Endodermal cell (in vitro differentiated cells): ENCODE measurements at places on chromosomes 3 and 15. TPM values are rescaled to one million over a fixed set of nuclear protein-coding genes. Genes with fewer than 3 reads are reported as not detected.
A peak's percentile ranks its signal among the peaks of the same experiment; 100 is the strongest.

DNA sequence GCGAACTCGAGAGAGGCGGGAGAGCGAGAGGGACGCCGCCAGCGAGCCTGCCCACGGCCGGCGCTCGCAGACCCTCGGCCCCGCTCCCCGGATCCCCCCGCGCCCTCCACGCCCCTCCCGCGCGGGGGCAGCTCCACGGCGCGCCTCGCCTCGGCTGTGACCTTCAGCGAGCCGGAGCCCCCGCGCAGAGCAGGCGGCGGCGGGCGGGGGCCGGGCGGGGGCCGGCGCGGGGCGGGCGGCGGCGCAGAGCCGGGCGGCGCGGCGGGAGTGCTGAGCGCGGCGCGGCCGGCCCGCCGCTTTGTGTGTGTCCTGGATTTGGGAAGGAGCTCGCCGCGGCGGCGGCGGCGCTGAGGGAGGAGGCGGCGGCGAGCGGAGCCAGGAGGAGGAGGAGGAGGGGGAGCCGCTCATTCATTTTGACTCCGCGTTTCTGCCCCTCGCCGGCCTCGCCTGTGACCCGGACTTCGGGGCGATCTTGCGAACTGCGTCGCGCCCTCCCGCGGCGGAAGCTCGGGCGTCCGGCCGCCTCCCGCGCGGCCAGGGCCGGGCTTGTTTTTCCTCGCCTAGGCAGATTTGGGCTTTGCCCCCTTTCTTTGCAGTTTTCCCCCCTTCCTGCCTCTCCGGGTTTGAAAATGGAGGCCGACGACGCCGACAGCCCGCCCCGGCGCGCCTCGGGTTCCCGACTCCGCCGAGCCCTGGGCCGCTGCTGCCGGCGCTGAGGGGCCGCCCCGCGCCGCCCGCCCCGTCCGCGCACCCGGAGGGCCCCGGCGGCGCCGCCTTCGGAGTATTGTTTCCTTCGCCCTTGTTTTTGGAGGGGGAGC, 524 bp downstream of the IGF1R start:
- peak; percentile 80 for DNase-seq
- H3K27ac ChIP-seq, result peak overlapping the region; percentile 95
- peaks cover 3% of the 10 kb centered on the region for H3K27me3 ChIP-seq
- no peaks in the 10 kb centered on the region for H3K36me3 ChIP-seq
- peak overlapping the region; percentile 96 for H3K4me3 ChIP-seq

DNA sequence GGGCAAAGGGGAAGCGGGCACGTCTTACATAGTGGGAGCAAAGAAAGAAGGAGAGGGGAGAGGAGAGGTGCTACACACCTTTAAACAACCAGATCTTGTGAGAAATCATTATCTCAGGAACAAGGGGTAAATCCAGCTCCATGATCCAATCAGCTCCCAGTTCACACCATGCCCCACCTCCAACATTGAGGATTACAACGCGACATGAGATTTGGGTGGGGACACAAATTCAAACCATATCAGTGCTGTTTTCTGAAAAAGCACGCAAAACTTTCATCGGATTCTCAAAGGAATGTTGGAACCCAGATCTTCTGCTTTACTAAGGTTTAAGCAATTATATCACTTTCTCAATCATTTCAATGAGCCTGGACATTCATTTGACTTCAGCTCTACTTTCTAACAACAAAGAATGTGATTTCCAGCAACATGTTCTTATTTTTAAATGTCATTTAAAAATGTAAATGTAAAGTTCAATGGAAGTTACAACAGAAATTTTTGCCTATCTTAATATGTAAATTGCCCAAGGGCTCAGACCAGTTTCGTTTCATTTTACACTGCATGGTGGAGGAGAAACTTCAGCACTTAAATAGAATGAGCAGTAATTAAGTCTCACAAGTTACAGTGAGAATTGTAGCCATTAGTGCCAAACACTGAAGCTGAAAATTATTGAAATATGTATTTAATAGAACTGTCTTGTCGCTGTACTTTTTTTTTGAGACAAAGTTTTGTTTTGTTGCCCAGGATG, 8.4 kb upstream of the CCDC54 start:
- H3K27me3 ChIP-seq, result no peaks in the 10 kb centered on the region
- no peak overlapping the region for H3K27ac ChIP-seq
- H3K4me1 ChIP-seq, result no peaks in the 10 kb centered on the region
- H3K4me3 ChIP-seq, result no peak overlapping the region
- H3K36me3 ChIP-seq, result no peaks in the 10 kb centered on the region

DNA sequence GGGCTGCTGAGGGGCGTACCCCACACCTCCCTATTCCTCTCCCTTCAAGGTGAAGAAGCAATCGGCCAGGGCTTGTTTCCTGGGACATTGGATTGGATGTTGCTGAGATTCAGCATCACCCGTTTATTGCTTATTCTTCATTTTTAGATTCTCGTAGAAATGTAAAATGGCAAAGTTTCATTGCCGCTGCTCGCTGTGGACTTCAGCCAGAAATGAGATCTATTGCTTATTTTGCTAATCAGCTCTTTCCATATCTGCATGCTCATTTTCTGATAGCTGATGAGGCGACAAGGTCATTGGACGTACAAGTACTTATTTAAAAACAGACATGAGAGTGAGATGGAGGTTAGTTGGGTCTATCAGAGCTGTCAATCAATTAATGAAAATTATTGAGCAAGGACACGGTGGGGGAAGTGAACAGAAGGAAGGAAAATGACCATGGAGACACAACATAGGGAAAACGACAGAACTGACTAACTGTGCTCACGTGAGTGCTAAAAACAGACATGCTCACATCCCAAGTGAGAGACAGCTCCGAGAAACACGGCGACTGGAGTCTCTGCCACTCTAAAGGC, 471.2 kb downstream of the NR2F2 start:
- H3K4me1 ChIP-seq, result no peaks in the 10 kb centered on the region
- no peaks in the 10 kb centered on the region for H3K27me3 ChIP-seq
- no peak overlapping the region for H3K27ac ChIP-seq
- H3K36me3 ChIP-seq, result no peaks in the 10 kb centered on the region
- H3K4me3 ChIP-seq, result no peak overlapping the region

Gene BAHD1
- total RNA-seq, result 27.4 and 30.1 TPM in 2 replicates

DNA sequence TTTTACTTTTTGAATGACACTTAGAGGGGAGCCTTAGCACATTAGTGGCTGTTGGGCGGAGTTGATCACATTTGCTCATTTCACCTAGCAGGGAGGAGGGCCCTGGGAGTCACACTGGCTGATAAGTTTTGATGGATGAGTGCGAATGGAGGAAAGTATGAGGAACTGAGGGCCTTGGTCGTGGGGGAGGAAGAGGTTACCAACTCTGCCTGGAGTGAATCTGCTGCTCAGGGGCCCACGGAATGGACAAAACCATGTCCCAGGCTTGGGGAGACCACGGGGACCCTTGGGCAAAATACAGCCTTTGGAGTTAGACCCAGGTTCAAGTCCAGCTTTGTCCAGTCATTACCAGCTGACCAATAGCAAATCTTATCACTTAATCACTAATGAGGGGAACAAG, 5.1 kb upstream of the FLNB start:
- H3K4me3 ChIP-seq, result no peak overlapping the region
- no peak overlapping the region for H3K27ac ChIP-seq
- DNase-seq, result peak; percentile 74
- peaks cover 13% of the 10 kb centered on the region for H3K4me1 ChIP-seq
- no peaks in the 10 kb centered on the region for H3K27me3 ChIP-seq
- no peaks in the 10 kb centered on the region for H3K36me3 ChIP-seq

GRCh38 chr15:90101969-90102890, at the start of gene IDH2:
Gene IDH2, minus strand, starts transcription at chr15:90102468. Its CDS starts 78 bp downstream, at chr15:90102390.
- peaks cover 2% of the 10 kb centered on the region for H3K4me1 ChIP-seq
- DNase-seq, result peak; percentile 92
- no peaks in the 10 kb centered on the region for H3K36me3 ChIP-seq
- H3K4me3 ChIP-seq, result peak within 1 kb of the TSS; percentile 82

Gene KNG1
- total RNA-seq, result not detected in 3 replicates

Gene LRRK1
- total RNA-seq, result 2.1 to 4.2 TPM (median 2.7 TPM) in 3 replicates

Gene FILIP1L
- 0.45 and 0.84 TPM in 2 replicates for total RNA-seq

DNA sequence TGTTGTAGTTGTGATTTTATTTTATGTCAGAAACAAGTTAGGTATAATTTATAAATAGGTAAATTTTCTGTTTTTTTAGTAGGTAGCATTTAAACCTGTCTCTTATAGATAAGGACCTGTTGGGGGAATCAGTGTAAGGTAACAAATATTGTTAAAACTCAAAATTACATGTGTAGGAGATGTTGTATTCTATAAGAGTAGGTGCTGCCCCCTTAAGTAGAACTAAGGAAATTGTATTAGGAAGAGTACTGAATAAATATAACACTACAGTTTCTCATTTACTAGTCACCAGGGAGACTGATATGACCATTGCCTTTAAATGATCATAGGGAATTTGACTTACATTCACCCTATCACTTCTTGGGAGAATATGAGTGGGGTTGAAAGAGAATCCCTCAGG, 31.2 kb downstream of the SLC25A36 start:
- peaks cover 55% of the 10 kb centered on the region for H3K36me3 ChIP-seq
- H3K4me3 ChIP-seq, result no peak overlapping the region
- no peaks in the 10 kb centered on the region for H3K27me3 ChIP-seq
- H3K27ac ChIP-seq, result no peak overlapping the region
- DNase-seq, result no peak
- no peaks in the 10 kb centered on the region for H3K4me1 ChIP-seq

Gene IRAK2
- 0.14 and 0.26 TPM in 2 replicates for total RNA-seq

Gene SST
- not detected in 3 replicates for total RNA-seq

DNA sequence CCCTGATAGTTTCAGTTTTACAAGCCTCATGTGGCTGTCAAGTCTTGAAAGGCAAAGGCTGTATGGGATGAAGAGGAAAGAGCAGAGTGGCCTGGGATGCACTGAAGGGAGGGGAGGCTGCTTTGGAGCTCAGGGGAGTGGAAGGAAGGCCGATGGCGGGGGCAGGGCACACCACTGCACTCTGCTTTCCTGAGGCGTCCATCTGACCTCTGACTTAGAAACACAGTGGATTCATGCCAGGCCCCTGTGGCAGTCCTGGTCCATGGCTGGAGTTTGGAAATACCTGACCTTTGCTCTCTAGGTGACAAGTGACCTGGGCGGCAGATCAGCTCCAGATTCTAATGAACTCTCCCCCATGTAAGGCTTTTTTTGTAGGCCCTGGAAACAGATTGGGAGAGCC, 19.0 kb downstream of the FAH start:
- H3K27ac ChIP-seq, result no peak overlapping the region
- no peaks in the 10 kb centered on the region for H3K27me3 ChIP-seq
- no peak overlapping the region for H3K4me3 ChIP-seq
- no peak for DNase-seq
- no peaks in the 10 kb centered on the region for H3K4me1 ChIP-seq
- no peaks in the 10 kb centered on the region for H3K36me3 ChIP-seq

Gene ARNT2
- 7.5 and 8.0 TPM in 2 replicates for total RNA-seq

DNA sequence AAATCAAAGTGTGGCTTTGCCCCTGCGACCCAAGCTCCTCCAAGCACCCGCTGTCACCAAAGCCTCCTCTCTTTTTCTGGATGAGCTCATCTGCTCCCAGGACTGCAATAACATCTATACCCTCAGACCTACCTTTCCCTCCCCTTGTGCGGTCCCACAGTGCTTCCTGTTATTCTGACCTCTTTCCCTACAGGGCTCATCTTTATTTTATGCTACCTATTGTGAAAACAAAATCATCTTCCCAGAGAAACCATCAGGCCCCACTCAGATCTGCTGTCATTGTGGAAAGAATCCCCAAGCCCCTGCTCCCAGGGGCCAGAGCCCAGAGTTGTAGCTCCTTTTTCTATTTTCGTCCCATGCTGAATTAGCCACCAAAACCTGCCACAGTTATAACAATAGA, 162.2 kb downstream of the MEIS2 start:
- H3K27ac ChIP-seq, result peak overlapping the region; percentile 10
- DNase-seq, result no peak
- peaks cover 60% of the 10 kb centered on the region for H3K27me3 ChIP-seq
- no peak overlapping the region for H3K4me3 ChIP-seq

DNA sequence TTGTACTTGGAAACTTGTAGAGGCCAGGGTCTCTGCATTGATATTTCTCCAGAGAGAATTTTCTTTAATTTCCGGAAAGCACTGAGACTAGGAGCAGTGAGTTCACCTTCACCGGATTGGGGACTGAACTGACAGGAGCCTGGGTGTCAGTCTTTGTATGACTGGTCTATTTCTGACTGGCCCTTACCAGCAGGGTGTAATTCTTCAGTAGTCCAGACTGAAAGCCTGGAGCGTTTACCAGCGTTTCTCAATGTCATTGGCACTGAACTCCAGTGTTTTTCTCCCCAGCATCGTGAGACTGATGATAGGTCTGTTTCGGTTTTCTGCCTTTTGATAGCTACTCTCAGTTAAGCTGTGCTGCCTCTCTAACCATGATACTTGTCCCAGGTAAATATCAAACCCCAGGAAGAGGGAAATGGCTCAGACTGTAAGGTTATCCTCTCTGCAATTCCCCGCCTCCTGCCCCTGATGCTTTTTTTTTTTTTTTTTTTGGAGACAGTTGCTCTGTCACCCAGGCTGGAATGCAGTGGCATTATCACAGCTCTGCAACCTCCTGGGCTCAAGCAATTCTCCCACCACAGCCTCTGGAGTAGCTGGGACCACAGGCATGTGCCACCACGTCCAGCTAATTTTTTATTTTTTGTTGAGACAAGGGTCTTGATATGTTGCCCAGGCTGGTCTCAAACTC, 103.6 kb downstream of the CACNA2D3 start:
- H3K36me3 ChIP-seq, result no peaks in the 10 kb centered on the region
- no peak for DNase-seq
- H3K27me3 ChIP-seq, result no peaks in the 10 kb centered on the region
- H3K27ac ChIP-seq, result no peak overlapping the region
- no peaks in the 10 kb centered on the region for H3K4me1 ChIP-seq
- H3K4me3 ChIP-seq, result no peak overlapping the region

DNA sequence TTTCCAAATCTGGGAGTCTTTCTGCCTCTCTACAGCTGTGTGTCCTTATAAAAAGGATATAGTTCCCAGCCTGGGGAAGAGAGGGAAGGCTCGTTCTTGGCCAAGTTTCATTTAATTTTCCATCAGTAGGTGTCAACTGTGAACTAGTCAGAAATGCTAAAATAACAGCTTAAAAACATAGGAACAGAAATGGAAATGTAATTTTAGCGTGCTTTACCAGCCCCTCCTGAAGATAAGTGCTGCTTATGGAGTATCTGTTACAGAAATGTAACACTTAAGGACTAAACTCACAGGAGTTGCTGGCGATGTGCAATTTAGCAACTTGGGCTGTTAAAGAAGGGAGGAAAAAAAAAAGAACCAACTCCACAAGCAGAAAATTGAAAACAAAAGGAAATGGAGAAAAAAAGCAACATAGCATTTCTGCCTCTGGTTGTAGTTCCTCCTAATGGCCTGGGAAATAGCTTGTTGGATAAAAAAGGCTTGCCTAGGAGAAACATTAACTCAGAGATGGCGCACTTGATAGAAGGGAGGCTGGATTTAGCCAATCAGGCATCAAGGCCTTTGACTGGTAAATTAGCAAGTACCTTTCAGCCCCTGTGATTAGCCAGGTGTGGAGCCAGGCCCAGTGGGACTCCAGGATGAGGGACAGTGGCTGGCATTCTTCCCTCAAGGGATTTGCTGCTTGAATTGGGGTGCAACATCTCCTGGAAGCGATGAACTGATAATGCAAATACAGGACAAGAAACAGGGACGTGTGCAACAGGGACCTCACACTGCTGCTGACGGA, 84.3 kb downstream of the RPLP1 start:
- H3K27me3 ChIP-seq, result peaks cover 87% of the 10 kb centered on the region
- no peak overlapping the region for H3K4me3 ChIP-seq
- peaks cover 6% of the 10 kb centered on the region for H3K4me1 ChIP-seq
- DNase-seq, result peak; percentile 80
- H3K36me3 ChIP-seq, result no peaks in the 10 kb centered on the region

- no peaks in the 10 kb centered on the region for H3K4me1 ChIP-seq
- H3K27ac ChIP-seq, result no peak overlapping the region
- no peak for DNase-seq
- no peak overlapping the region for H3K4me3 ChIP-seq
- no peaks in the 10 kb centered on the region for H3K36me3 ChIP-seq
- peaks cover 12% of the 10 kb centered on the region for H3K27me3 ChIP-seq
Measured at GRCh38 chr3:127955728-127956127, 40.7 kb downstream of the KBTBD12 start.
